ENCODE measurements at places on chromosomes 11 and 22. TPM values are rescaled to one million over a fixed set of nuclear protein-coding genes. Genes with fewer than 3 reads are reported as not detected.

Gene TIMP3
- total RNA-seq = 201 TPM

GRCh38 chr11:31809541-31809856 lies 1.6 kb downstream of the PAX6 start:
- DNase-seq = no peak

- DNase-seq = no peak
Measured at GRCh38 chr11:23023319-23023718, 163.0 kb upstream of the CCDC179 start.

Gene ENDOD1
- 55.6 TPM for total RNA-seq

DNA sequence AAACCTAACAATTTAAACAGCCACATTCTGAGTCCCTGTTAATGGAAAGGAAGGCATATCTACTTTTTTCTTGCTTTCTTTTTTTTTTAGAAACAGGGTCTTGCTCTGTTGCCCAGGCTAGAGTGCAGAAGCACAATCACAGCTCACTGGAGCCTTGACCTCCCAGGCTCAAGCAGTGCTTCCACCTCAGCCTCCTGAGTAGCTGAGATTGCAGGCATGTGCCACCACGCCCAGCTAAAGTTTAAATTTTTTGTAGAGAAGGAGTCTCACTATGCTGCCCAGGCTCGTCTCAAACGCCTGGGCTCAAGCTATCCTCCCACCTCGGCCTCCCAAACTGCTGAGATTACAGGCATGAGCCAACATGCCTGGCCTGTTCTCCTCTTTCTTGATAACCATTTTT lies 25.4 kb downstream of the ARFGAP3 start:
- peak; percentile 7 for DNase-seq

DNA sequence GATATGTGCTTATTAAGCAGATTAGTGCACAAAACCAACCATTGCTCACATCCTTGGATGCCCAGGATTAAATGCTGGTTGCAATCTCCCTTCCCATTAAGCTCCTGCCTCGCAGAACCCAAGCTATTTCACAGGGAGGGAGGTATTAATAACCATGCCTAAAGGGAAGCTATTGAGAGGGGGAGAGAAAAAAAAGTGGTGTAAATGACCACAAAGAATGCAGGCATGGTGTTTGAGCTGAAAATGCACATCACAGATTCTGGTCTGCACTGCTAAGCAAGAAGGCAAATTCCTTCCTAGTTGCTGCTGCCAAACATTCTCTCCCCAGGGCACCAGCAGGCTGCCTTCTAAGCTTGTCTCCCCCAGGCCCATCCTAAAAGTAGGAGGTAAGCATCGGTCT lies 92.0 kb upstream of the ISX start:
- DNase-seq = no peak

GRCh38 chr11:17211286-17211685 lies 3.5 kb upstream of the PIK3C2A start:
- no peak for DNase-seq

- no peak for DNase-seq
Measured at GRCh38 chr11:79212741-79213190, 228.1 kb downstream of the TENM4 start.

DNA sequence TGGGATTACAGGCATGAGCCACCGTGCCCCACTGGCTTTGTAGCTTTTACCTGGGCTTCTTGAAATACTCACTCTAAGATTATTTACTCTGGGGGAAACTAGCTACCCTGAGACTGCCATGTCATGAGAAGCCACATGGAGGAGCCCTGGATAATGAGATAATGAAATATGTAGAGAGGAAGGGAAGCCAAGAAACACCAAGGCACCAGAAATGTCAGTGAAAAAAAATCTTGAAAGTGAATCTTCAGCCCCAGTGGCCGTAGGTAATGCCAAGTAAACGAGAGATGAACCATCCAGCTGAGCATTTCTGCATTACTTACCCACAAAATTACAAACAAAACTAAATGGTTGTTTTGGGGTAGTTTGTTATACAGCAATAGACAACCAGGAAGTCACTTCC lies 125.6 kb downstream of the APIP start:
- no peak for DNase-seq

Gene FZD4
- 31.9 TPM for total RNA-seq

Gene OR8J1
- not detected for total RNA-seq

Gene SPDYC
- total RNA-seq = 1.2 TPM

Gene LGR4
- total RNA-seq = 95.9 TPM

DNA sequence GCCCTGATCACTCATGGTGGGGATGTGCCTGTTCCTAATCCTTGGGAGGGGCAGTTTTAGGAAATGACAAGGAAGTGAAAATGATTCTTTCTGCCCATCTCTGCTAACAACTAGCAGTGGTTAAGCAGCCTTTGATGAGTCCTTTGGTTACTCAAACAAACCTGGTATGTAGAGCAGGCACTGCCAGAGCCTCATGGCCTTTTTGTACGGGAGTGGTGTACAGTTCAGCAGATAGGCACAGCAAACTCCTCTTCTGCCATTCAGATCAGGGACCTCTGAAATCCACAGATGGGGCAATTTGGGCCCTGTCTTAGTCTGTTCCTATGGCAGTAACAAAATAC lies 66.2 kb downstream of the FZD4 start:
- DNase-seq = no peak

DNA sequence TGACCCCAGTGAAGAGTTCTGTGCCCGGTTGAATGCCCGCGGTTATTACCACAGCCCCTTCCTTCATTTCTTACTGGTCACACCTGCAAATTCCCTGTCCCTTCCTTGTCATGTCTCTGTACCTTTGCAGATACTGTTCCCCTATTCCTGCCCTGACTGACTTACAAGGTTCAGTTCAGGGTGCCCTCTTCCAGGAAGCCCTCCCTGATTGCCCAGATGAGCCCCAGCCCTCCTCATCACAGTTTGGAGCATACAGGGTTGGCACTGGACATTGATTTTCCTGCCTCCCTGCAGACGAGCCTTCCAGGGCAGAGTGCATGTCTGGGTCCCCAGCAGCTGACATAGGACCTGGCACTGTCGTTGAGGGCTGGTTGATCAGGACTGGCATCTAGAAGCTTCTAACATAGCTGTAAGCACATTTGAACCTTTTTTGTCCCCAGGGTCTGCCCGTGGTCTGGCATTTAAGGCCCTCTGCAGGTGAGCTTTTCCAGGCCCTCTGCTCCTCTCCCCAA lies 70.4 kb upstream of the SHISAL1 start:
- no peak for DNase-seq

DNA sequence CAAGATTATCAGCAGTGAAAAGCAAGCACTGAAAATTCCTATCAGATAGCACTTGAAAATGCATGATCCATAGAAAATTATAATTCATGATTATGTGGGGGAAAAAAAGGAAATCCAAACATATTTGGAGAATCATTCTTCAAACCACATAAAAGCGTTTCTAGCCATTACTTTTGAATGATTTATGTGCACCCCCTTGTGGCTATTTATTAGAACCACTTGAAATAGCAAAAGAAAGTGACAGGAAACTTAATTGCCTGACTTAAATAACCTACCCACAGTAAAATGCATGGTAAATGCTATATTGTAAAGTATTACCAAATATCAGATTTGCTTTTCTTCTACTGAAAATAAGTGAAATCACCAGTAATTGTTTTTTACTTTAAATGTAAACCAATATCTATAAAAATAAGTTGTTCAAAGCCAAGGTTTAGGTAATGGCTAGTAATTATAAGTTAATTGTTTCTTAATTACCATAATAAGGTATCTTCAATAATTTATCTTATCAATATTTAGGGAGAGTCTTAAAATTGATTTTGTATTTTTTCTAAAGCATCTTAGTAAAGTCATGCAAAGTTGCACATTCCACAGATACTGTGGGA lies 168.5 kb downstream of the ARHGAP42 start:
- DNase-seq = no peak
